ENCODE measurements at places on chromosomes 1 and 21.

GRCh38 chr1:101603726-101604125 is 366.9 kb downstream of the S1PR1 start:
- no peak for DNase-seq

GRCh38 chr1:208208132-208208487 is 36.1 kb downstream of the PLXNA2 start:
- no peak for DNase-seq

DNA sequence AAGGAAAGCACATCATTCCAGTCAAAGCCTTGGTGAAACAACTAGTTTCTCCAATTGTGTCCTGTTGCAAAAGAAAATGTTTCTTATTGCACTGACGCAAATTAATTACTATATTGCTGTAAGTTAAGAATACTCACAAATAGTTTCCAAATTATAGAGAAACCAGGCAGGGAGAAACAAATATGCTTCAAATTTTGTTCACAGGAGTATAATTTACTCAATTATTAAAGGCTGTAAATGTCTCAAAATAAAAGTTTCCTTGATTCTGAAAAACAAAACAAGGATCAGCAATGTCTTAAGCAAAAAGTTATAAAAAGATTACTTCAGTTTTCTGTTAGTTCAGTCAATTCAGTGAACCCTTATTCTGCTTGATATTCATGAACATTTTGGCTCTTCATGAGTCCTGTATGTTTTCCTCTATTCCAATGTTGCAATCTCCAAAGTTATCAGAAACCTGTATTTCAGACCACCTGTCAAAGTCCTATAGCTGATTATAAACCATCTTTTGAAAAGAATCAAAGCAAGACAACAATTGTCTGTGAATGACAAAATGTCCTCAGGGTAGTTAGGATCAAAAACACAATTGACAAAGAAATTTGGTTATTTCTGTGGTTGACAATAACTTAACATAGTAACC is 11.7 kb upstream of the SYPL2 start:
- DNase-seq = no peak

- no peak for DNase-seq
These were observed 220.6 kb upstream of the PLD5 start for GRCh38 chr1:242745079-242745478.

GRCh38 chr21:14734191-14734590 is 188.1 kb upstream of the SAMSN1 start:
- DNase-seq = no peak

- no peak for DNase-seq
These were observed 33.2 kb downstream of the KCNK1 start for GRCh38 chr1:233647073-233647472.

- DNase-seq = no peak
These were observed 54.2 kb downstream of the SYT2 start for GRCh38 chr1:202656057-202656456.

DNA sequence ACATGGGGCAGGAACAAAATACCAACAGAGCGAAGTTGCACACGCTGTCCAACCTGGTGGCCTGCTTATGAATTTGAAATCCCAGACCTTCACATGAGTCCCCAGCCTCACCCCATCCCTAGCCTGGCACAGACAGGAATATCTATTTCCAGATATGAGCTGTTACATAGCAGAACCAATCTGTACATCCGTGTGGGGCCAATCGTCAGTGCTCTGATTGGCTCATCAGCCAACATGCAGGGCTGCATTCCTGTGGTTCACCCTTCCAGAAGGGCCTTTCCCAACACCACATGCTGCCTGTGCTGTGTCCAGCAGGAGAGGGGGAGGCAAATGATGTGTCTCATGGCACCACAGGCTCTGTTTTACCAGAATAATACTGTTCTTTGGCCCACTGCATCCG is 31.3 kb downstream of the CCN1 start:
- no peak for DNase-seq

- no peak for DNase-seq
These were observed 467.4 kb downstream of the COL11A1 start for GRCh38 chr1:102640872-102641271.

DNA sequence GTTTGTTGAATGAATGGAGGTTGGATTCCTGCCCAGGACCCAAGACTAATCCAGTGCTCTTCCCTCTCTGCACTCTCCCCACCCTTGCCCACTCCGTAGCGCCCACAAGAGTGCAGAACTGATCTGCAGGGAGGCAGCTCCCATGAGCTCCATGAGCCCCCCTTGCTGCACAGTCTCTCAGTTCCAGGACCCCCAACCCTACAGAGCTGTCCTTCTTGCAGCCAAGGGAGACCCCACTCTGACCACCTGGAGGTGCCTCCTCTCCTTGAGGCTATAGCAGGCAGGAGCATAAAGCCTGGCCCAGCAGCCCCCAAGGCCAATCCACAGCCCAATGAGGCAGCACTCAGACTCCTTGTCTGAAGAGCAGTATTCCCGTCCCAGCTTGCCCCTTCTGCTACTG is 209.2 kb upstream of the ZC3H12A start:
- DNase-seq = no peak

- no peak for DNase-seq
These were observed 19.8 kb upstream of the LBR start for GRCh38 chr1:225447650-225448089.

- no peak for DNase-seq
These were observed 23.0 kb upstream of the GUCA2B start for GRCh38 chr1:42130061-42130660.

DNA sequence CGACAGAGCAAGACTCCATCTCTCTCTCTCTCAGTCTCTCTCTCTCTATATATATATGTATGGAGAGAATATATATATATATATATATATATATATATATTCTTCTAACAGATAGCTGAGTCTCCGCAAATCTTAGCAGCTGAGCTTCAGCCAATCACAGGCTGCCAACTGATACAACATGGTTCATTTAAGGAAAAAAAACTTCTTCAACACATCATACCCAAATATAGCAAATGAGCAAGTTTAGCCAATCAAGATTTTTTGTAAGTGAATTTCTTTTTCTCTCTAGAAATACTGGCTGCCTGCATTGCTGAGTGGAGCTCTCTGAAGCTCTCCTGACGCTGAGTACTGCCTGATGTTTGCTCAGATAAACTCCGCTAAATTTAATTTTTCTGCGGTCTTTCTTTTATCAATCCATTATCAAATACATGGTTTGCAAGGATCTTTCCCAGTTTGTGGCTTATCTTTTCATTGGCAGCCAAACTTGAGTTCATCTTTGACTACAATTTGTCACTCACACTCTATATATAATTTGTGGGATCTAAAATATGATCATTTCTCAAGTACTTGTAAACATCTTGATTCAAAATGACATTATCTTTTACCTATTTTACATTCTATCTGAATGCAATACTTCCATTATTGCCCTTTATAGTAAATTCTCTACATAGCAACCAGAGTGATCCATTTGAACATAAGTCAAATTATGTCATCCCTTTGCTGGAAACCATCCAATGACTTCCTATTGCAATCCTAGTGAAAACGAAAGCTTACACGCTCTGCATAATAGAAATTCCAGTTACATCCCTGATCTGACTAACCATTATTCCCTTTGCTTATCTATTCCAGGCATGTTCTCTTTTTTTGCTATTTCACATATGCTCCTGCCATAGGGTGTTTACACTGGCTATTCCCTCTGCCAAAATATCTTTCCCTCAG is 2131.7 kb downstream of the MRPL39 start:
- DNase-seq = no peak

- no peak for DNase-seq
These were observed 138.8 kb downstream of the HHAT start for GRCh38 chr1:210467440-210468043.

DNA sequence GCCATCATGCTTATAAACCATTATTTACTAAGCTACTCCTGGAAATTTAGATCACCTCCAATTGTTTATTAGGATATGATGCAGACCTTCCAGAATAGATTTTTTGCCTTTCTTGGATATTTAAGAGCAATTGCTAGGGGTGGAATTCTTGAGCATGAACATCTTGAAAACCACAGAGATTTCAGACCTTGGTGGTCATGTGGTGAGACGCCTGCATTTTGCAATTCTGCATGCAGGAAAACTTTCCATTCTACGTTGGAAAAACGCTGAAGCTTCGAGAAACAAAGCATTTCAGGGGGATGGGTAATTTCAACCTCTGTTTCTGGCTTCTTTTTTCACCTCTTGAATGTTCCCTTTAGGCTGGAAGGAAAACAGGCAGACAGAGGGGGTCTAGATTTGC is 596.3 kb downstream of the KIF26B start:
- no peak for DNase-seq

DNA sequence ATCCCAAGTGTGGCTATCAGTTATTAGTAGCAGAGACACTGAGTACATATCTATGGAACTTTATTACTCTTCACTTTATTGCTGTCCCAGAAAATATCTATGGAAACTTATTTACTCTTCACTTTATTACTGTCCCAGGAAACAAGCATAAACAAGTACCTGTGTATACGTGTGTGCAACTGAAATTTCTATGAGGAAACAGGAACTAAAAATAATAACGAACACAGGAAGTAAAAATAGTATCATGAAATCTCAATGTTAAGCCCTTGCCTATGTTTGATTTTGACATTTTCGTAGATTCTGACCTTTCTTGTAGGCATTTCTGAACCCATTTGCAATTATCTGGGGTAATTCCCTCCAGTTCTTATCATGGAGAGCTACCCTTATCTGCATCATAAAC is 64.9 kb upstream of the KRTAP19-8 start:
- no peak for DNase-seq

DNA sequence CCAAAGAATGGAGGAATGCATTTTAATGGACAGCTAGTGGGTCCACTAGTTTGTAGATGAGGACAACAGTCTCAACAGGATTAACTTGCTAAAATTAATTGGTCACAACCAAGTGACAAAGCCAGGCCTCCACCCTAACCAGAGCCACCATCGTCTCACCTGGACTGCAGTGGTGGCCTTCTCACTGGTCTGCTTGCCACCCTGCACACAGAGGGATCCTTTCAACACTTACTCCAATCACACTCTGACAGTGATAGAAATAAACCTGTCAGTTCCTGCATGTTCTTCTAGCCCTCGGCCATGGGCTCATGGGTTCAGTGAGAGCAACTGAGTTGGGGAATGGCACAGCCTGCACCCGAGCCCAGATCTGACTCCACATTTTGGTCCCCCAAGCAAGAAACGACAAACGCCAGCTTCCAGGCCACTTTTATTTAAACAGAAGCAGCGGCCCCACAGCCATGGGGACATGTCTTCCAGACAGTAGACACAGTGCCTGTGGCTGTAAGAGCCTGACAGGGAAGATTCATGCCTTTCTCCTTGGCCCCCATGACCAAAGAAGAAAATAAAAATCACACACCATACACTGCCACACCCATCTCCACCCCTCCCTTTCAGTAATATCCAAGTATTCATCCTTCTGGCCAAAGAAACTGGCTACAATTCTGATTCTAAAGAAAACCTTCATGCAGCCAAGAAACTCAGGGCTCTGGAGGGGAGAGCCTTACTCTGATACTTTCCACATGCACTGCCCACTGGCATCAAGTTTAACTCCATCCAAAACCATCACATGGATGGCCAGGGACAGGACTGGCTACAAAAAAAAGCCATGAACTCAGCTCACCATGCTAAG is 37.6 kb downstream of the DHCR24 start:
- no peak for DNase-seq

DNA sequence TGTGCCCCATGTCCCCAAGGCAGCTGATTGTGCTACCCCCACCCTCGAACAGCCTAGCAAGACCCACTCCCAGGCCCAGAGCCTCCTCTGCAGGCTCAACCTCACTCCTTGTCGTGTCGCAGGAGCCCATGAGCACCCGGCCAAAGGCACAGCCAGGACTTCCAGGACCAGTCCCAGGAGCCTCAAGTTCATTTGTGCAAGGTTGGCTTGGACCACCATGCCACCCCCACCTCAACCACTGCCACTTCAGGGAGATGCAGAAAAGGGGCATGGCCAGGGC is 54.4 kb upstream of the KRTAP11-1 start:
- no peak for DNase-seq

GRCh38 chr1:89022167-89022959 is at the start of gene GBP3:
TSS of gene GBP3 (minus strand) at chr1:89022866. CDS start at chr1:89020721, 2,145 bp downstream.
- DNase-seq = no peak

DNA sequence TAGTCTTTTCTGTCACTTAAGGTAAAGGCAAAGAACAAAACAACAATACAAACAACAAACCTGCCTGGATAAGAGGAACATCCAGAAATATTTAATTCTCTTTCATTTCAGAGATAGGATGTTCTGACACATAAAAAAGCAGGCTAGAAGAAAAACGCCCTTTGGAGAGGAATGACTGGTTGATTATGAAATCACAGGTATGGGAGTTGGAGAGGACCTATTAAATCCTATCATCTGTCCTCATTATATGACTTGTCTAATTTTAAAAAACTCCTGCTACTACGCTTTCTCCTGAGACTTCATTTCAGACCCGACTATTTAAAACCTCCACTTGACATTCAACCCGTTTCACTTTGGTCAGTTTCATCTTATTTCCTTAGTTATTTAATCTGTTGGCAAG is 54.1 kb downstream of the TMPRSS15 start:
- no peak for DNase-seq

DNA sequence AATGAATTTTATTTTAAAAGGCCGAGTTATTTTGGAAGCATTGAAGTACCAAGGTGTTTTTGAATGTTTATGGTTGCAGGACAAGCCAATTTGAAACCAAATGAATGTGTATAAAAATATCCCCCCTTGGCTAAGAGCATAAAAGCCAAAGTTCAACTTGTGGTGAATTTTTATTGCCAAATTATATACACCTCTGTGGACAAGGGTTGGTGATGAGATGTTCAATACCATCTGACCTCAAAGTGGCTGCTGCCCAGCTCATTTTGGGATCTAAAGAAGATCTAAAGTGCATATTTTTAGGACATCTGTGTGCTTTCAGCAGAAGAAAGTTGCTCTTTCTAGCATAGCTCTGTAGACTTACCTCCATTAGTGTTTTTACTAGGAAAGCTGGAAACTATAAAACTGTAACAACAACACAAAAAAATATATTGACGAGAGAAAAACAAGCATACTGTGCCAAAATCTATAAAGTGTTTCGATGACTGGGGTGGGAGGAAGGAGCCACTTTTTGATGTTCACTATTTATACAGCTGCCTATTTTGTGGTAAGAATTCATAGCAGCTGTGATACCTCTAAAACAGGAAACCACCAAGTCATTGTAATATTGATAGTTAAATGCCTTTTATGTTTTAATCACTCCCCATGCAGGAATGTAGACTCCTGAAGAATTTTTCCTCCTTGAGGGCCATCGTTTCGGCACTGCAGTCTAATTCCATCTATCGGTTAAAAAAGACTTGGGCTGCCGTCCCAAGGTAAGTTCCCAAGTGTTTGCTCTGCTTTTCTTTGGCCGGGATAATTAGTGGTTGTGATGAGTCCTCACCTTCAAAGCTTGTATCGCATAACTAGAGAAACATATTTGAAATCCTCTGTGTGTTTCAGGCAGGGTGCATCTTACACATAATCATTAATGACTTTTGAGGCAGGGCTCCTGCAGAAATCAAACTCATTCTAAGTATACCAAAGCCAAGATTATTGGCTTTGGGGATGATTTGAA is 83.2 kb downstream of the RGL1 start:
- DNase-seq = no peak

DNA sequence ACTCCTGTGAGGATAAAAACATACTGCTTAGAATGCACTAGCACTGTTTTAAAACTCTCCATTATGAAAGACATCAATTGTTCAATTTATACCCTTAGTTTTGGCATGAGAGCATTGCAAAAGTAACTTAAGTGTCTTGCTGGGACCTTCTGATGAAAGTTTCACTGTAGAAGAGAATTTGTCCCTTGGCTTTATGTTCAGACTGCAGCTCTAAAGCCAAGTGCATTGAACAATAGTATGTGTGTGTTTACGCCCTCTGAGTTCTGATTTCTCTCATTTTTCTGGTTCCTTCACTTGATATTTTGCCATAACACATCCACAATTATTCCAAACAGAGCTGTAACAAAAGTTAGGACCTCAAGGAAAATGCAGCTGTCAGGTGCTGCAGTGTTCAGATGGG is 474.6 kb downstream of the DISC1 start:
- no peak for DNase-seq

Data from T-helper 9 cell (primary cell).